ENCODE measurements at places on chromosomes 2 and 18.
A peak's percentile ranks its signal among the peaks of the same experiment; 100 is the strongest.

- DNase-seq: no peak
Measured at GRCh38 chr2:26883956-26884355, 36.0 kb downstream of the DPYSL5 start.

DNA sequence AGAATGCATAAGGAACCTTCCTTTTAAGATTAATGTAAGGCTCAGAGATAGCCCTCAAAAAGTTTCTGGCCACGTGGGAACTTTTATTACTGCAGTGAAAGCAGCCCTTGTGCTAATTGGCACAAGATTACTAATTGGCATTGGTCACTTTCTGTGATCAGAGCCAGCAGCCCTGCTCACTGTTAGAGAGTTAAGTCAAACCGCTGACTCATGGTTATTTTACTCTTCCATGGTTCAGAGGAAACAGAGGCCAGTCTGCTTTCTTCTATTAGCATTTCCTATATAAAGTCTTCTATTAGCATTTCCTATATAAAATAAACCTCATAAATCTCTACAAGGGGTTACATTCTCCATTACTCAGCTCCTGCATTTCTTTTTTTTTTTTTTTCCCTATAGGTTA, 1.5 kb upstream of the SLC35G4 start:
- DNase-seq: no peak

- no peak for DNase-seq
Measured at GRCh38 chr18:53070788-53071187, 730.8 kb downstream of the DCC start.

DNA sequence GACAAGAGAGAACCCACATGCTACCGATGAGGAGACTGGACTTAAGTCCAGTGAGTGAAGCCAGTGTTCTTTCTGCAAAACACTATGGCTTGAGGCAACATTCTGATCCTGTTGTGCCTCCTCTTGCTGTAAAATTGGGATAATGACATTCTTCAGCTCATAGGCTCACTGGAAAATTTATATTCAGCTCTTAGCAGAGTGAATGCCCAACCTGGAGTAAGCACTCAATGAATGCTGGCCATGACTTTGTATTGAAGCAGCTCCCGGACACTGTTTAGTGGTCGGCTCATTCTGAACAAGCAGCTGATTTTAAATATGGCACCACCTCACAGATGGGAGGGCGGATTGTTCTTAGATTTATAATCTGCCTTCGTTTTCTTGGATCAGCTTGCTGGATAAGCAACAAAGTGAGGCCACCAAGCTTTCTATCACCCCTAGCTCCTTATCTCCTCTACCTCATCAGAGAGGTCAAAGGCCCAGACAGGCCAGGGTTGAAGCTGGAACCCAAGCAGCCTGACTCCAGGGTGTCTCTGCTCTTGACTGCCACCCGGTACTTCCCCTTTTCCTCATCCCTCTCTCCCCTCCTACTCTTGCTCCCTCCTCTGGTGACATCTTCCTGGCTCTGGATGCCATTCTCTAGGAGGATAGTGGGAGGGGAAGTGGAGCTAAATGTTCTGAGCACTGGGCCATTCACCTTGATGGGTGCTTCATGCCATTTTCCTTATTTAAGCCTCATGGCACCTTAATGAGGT, 11.5 kb downstream of the SLC9A4 start:
- DNase-seq: no peak

- DNase-seq: no peak
Measured at GRCh38 chr2:73823916-73824523, 4.7 kb upstream of the STAMBP start.

- DNase-seq: no peak
Measured at GRCh38 chr18:79926715-79927606, 24.5 kb downstream of the SLC66A2 start.

DNA sequence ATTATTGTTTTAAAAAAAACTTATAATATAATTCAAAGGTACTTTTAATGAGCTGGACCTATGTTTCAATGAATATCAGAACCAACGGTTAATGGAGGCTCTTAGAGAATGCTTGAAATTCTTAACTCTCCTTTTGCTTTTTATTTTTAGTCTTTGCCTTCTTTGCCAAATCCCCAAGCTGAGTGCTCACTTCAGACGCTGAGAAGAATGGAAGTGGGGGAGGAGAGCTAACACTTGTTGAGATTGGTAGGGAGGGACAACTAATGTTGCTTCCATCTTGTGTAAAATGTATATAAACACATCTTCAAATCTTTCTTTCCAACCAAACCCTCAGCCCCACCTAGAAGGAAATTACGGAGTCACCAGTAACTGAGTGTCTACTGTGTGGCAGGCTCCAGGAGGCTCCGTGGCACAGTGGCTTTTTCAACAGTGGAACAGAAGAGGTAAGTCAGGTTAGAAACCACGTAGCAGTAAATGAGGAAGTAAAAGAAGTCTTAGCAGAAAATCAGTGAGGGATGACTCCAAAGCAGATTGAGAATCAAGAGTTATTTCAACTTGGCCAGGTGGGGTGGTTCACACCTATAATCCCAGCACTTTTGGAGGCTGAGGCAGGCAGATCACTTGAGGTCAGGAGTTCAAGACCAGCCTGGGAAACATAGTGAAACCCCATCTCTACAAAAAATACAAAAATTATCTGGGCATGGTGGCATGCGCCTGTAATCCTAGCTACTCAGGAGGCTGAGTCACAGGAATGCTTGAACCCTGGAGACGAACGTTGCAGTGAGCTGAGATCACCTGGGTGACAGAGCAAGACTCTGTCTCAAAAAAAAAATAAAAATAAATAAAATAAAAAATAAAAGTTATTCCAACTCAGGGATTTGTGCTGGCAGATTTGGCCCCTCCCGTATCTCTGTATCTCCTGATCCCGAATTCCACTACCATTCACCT, 45.0 kb upstream of the CREB1 start:
- no peak for DNase-seq

GRCh38 chr2:235688511-235689426, 194.9 kb downstream of the AGAP1 start:
- DNase-seq: no peak

DNA sequence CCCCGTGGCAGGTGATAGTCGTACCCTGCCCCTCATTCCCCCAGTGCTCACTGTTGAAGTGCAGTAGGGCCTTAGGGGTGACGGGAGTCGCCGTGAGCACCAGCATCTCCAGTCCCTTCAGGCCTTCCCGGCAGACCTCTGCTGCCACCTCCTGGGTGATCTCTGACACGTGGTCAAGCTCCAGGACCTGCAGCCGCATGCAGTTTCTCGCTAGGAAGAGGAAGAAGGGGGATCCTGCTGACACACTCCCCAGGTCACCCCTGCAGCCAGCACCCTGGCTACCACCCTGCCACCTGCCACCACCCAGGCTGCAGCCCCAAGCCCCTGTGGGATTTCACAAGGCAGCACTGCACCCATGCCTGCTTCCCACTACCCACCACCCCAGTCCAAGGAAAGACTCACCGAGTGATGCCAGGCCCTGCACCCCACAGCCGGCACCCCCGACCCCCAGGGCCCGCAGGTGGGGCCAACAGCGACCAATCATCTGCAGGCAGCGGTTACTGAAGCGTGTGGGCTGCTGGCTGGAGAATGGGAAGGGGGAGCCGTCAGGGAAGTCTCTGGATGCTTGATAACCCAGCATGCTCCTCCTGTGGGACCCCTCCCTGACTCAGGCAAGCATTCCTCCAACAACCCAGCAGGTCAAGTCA, 23.8 kb downstream of the FBXO41 start:
- DNase-seq: no peak

DNA sequence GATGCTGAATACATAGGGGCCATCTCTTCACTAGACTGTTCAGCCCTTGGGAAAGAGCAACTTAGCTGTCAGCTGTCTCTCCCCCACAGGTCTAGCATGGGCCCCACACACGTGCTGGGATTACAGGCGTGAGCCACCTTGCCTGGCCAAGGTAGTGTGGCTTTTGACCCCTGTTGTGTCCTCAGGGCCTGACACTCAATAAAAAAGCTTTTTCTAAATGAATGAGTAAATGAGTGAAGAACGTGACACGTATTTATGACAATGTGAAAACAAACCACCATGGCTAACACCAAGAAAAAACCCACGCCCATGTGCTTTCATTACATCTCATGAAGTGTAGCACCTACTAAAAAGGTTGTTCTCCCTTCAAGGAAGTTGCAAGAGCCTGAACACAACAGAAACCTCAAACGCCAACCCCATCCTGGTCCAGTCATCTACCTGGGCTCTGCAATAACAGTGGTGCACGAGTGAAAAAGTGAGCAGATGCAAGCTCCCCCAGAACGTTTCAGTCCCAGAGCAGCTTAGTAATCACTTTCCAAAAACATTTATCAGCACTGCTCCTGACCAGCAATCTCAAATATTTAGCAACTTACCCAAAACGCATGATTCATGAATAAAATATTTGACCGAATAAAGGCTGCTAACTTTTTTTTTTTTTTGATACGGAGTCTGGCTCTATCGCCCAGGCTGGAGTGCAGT, 3.4 kb downstream of the WDFY1 start:
- peak; percentile 56 for DNase-seq

DNA sequence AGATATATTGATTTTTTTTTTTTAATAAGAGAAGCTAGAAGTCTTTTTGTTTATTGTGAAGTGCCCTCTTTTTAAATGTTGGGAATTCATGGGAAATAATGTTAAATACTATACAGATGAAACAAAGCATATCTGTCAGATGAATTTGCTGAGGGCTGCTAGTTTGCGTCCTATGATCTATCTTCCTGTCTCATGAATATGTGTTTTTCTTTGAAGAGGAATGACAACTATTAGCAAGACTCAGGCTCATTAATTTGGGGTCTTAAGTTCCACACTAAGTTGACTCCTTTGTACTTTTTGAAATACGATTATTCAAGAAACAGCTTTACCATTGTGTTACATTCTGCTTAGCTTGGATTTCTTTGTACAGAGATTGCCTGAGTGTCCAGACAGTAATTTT, 57.9 kb downstream of the AGFG1 start:
- no peak for DNase-seq

GRCh38 chr2:43699761-43700160, 23.5 kb upstream of the C1GALT1C1L start:
- no peak for DNase-seq

- no peak for DNase-seq
Measured at GRCh38 chr2:193446967-193447366, 1252.2 kb upstream of the TMEFF2 start.

DNA sequence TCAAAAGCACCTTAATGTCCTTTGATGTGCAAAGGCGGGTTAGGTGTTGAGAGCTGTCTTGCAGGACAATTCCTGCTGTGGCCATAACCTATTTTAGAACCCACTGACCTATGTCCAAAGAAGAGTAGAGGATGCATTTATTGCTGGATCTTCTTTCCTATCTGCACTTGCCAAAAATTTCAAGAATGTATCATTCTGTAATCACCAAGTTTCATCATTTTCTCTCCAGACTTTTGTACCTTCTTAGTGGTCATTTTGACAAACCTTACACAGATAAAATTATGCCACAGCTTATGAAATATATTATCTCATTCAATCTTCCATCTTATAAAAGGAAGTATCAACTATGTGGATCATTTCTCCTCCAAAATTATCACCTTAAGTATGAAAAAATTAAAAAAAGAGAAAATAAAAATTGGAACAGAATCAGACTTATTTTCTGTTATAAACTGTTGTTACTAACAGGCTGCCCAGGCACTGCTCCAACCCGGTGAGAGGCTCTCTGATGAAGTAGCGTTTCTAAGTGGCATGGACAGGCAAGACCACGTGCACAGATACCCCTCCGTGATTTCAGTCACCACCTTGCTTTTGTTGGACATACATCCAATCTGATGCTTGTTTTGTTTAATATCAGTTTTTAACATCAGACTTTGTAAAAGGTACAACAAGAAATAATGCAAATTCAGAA, 559.9 kb upstream of the ID2 start:
- no peak for DNase-seq

- DNase-seq: no peak
Measured at GRCh38 chr2:190862571-190862991, 18.0 kb upstream of the GLS start.

- DNase-seq: no peak
Measured at GRCh38 chr2:232008907-232009638, 47.6 kb downstream of the DIS3L2 start.

GRCh38 chr2:219713110-219713509, 85.7 kb downstream of the SLC4A3 start:
- no peak for DNase-seq

GRCh38 chr2:204966245-204966644, 421.0 kb downstream of the PARD3B start:
- DNase-seq: no peak

DNA sequence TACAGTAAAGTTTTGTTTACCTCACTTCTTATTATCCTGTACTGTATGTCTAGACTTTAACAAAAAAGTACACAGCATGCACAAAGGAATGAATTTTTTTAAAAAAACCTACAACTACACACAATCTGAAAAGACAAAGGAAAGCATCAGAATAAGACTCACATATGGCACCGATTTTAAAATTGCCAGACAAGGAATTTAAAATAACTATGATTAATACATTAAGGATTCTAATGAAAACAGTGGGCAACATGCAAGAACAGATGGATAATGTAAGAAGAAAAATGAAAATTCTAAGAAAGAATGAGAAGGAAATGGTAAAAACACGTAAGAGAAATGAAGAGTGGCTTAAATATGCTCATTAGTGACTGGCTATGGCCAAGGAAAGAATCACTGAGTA, 638.2 kb downstream of the FBXO15 start:
- no peak for DNase-seq

GRCh38 chr2:223469270-223470046, 132.7 kb downstream of the SCG2 start:
- no peak for DNase-seq

- DNase-seq: no peak
Measured at GRCh38 chr2:62362561-62362960, 143.4 kb downstream of the TMEM17 start.

- no peak for DNase-seq
Measured at GRCh38 chr2:178367344-178367743, 83.6 kb downstream of the PRKRA start.

DNA sequence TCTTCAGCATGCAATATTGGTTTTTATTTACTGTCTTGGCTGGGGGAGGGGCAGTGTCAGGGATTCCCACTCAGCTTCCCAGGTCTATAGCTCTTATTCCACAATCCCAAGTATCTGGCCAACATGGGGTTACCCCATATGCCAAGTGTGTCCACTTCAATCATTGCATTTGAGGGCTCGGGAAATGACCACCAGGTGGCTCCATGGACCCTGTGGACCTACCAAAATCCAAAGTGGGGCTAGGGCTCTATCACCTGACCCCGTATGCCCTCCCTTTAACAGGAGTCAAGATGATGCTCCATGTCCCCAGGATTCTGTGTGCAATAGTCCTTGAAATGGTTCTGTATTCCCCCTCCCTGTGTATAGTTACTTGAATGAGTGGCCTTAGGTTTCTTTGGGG, 12.1 kb upstream of the TRAF3IP1 start:
- DNase-seq: no peak

GRCh38 chr2:33681364-33681757, 82.3 kb upstream of the FAM98A start:
- no peak for DNase-seq

DNA sequence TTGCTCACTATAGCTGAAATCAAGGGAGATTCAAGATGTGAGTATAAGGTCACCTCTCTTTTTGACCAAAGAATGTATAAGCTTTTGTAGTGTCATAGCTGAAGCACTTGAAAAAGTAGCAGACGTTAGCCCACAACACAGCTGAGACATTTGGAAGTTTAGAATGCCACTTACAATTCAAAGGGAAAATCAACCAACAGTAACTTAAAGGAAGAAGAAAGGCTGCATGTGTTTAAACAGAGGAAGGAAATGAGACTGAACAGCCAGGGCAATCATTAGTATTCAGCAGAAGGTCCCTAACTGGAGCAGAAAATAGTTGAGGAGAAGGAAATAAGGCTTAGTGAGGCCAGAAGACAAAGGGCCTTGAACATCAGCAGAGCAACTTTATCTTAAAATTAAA, 23.5 kb upstream of the SCG2 start:
- no peak for DNase-seq
